ENCODE measurements at places on chromosomes 16 and 17.

DNA sequence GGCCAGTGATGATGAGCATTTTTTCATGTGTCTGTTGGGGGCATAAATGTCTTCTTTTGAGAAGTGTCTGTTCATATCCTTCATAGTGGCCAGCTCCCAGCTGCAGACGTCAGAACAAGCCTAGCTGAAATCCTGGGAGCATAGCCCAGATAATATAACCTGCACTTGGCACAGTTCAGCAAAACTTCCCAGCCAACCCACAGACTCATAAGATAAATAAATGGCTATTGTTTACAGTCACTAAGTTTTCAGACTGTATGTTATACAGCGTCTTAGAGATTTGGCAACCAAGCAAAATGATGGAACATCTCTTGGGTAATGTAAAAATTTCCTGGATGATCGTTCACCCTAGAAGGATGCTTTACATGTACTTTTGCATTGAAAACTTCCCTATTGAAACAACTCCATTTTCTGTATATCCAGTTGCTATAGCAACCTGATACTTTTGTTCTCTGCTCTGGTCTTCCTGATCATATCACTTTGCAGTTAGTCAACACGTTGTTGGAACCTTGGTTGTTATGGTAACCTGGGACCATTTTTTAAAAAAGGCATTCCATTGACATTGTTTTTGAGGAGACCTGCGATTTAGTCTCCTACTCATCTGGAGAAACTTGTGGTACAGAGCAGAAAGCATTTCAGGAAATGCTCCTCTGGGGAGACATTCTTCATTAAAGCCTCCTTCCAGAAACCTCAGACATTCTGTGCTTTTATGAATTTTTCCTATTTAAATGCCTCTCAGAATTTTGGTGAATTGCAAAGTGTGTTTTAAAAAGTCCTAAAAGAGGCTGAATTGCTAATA lies 378.7 kb downstream of the HS3ST4 start:
- DNase-seq: no peak

DNA sequence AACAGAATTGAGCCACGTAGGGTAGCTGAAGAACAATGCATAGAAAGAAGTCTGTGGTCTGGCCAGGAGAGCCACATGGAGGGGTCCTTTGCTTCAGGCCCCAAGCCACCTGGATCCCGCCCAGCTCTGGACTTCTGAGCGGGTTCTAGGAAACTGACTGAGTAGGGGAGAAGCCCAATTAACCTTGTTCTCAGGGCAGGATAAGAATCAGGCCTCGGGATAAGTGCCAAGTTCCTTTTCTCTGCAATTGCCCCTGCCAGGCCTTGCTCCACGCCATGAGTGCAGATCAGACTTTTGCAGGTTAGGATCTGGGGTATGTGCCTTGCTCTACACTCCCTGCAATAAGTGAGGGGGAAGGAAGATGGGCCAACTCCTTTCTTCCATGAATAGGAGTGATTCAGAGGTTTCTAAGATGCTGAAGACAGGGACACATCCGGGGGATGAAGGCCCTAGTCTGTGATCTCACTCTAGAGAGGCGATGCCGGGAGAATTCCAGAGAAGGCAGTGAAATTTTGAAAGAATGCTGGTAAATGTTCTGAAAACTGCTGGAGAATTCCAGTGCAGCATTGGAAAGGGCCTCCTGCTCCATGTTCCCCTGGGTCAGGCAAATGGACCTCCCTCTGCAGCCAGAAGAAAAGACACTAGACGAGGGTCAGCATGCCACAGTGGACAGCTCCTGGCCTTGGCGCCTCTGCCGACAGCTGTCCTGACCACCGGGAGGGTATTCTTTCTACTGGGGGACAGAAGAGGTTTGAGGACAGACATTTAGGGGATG lies 5.8 kb downstream of the NEUROD2 start:
- DNase-seq: no peak

GRCh38 chr17:77383613-77384608 lies 243.1 kb downstream of the SEC14L1 start:
- DNase-seq: peak; percentile 66

DNA sequence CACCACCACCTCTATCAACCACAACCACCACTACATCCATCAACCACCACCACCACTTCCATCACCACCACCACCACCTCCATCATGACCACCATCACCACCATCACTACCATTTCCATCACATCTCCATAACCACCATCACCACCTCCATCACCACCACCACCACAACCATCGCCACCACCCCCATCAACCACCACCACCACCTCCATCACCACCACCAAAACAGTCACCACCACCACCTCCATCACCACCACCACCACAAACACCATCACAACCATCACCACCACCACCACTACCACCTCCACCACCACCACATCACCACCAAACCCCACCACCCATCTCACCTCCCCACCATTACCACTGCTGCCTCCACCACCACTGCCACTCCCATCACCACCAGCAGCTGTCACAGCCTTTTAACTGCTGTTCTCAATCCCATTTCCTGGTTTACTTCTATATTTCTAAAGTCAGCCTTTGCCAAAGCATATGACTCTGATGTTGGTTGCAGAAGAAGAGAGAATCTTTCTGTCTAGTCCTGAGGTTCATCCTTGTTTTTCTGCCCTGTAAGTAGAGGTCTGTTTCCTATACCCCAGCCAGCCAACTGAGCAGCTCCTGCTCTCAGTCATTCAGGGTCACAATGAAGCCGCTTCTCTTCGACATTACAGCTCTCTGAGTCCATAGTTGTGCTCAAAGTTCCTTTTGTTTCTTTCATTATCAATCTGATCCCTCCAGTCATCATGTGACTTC lies 14.0 kb downstream of the MARCHF10 start:
- no peak for DNase-seq

DNA sequence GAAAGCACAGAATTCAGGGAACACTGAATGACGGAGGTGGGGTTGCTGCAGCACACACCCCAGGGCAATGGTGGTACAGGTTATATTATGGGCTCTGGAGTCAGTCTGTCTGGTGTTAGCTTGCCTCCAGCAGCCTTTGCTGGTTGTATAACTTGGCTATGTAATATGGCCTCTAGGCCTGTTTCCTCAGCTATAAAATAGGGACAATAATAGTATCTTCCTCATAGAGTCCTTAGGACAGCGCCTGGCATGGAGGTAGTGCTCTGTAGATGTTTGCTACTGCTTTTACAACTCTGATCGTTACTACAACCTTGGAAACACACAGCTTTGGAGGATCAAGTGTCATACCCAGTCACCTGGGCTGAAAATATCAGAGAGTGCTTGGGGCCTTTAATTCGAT lies 31.5 kb downstream of the GTF3C1 start:
- DNase-seq: no peak

- no peak for DNase-seq
These were observed 257.9 kb downstream of the SOX9 start for GRCh38 chr17:72378414-72379390.

DNA sequence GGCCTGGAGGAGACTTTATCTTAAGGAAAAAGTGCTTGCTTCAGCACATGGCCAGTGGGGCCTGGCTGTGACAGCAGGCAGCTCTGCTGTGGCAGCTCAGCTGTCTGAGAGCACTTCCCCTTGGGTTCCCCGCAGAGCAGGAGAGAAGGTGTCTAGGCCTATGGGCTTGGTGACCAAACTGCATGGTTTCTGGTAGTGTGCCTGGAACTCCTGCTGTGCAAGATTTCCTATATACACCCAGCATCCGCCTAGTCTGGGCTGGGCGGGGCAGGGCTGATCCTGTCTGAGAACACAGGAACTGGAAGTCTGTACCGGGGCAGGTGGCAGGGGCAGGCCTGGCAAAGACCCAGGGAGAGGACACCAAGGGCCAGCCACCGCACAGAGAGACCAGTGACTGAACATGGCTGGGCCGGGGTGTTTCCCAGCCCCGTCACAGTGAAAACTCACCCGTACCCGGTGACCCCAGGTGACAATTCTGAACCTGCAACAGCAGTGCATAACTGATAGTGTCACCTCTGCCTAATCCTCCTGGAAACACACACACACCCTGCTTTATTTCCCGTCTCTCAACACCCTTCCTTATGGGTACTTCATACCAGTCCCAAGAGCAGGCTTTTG lies 39.3 kb downstream of the CHD9 start:
- DNase-seq: peak; percentile 87

DNA sequence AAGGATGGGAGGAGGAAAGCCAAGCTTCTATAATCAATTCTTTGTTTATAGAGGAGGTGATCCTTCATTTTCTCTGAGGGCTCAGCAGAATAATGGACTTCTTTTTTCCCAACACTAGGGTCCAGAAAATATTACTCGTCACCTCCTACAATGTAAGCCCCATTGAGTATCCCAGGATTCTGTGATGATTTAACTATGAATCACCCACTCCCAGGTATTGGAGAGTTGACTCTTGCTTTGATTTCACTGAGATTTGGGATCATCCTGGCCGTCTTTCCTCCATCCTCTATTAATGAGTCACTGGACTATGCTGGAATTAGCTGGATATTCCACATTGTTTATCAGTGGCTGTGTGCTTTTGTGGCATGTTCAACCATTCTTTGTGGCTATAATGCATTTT lies 452.0 kb downstream of the NPIPA7 start:
- no peak for DNase-seq

GRCh38 chr17:57444682-57445450 lies 188.5 kb downstream of the MSI2 start:
- DNase-seq: no peak

DNA sequence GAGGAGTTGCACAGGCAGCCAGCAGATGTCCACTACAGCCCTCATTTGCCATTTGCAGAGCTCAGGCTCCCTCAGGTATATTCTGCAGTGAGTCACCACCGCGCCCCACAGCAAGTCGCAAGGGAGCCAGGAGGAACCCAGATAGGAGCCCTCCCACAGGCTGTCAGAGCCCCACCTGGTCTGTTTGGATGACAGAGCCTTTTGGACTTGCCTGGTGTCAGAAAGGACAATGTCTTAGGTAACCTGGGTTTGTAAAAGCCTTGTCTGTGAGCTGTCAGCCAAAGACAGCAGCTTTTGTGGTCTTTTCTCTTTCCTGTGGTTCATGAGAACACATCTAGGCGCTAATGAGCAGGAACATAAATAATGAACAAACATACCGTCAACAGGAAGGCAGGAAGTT lies 70.9 kb downstream of the GNAO1 start:
- no peak for DNase-seq
